ENCODE measurements at places on chromosomes 6 and 20.

- DNase-seq, result no peak
These were observed 33.9 kb upstream of the VGLL2 start for GRCh38 chr6:117231466-117231865.

DNA sequence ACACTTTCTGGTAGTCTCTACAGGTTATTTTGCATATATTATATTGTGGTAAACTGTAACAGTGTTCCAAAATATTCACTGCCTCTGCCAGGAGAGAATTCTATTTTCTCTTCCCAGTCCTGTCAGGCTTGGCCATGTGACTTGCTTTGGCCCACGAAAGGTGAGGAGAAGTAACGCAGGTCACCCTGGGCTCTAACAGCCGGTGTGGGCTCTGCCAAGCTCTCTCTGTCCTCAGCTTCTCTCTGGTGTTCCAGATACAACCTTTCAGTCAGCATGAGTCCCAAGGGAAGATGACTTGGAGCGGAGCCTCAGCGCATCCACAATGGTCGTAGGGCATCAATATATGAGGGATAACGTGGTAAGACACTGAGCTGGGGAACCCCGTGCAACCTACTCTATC is 113.0 kb upstream of the RREB1 start:
- DNase-seq, result no peak

GRCh38 chr20:31869942-31870725 is at the start of the genes DUSP15 and TTLL9:
Gene DUSP15 (minus strand): TSS chr20:31870527. CDS start chr20:31870337, 190 bp downstream.
Gene TTLL9 (plus strand): TSS chr20:31870634. CDS start chr20:31871127, 493 bp downstream.
- peak; percentile 39 for DNase-seq

DNA sequence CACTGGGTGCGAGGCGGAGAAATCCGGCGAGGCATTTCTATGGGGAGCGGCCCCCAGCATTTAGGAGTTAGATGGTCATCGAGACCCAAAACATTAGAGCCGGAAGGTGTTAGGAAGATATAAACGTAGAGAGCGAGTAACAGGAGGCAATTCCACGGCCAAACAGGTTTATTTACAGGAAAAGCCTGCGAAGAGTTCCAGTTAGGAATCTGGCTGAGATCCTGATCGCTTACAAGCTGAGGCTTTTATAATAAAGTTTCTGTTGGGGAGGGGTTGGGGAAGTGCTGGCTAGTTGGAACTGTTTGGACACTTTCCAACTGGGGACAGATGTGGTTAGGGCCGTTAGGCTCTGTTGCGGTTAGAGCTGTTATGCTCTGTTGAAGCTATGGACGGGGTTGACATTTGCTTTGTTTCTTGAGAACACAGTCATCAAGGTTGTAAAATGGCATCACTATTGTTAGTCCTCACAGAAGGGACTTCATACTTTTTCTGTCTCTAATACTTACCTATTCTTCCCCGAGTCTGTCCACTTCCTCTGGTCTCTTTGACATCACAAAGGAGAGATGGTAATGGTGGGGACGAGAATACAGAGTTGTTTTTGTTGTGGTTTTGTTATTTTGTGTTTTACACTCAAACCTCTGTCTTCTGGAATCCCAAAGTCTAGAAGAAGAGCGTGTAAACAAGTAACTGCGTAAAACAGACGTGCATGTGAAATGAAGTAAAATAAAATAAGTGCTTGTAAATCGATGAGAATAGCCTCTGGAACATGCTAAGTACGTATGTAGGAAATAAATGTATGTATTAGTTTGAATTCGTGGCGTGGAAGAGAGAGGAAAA is 554 bp upstream of the ZSCAN31 start:
- DNase-seq, result no peak

DNA sequence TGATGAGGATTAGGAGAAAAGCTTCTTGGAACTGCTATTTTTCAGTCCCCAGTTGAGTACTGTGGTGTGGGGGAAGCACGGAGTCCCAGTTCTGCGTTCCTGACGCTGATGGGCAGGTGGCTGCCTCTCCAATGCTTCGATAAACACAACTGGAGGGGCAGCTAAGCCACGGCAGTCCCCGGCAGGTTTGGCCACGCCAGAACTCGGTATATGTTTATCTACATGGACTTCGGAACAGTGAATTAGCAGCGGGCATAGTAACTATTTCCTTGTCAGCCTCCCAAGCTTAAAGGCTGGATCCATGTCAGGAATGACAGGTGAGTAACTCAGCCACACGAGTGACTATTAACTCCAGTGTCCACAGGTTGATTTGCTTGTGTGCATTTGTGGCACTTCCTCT is 354.4 kb downstream of the ZFAND3 start:
- no peak for DNase-seq

- DNase-seq, result no peak
These were observed at the start of gene SDC4 for GRCh38 chr20:45347936-45348778. Gene SDC4 (minus strand): TSS chr20:45348424. CDS start chr20:45348384, 40 bp downstream.

- DNase-seq, result no peak
These were observed 11.6 kb downstream of the TNFAIP3 start for GRCh38 chr6:137878486-137879285.

DNA sequence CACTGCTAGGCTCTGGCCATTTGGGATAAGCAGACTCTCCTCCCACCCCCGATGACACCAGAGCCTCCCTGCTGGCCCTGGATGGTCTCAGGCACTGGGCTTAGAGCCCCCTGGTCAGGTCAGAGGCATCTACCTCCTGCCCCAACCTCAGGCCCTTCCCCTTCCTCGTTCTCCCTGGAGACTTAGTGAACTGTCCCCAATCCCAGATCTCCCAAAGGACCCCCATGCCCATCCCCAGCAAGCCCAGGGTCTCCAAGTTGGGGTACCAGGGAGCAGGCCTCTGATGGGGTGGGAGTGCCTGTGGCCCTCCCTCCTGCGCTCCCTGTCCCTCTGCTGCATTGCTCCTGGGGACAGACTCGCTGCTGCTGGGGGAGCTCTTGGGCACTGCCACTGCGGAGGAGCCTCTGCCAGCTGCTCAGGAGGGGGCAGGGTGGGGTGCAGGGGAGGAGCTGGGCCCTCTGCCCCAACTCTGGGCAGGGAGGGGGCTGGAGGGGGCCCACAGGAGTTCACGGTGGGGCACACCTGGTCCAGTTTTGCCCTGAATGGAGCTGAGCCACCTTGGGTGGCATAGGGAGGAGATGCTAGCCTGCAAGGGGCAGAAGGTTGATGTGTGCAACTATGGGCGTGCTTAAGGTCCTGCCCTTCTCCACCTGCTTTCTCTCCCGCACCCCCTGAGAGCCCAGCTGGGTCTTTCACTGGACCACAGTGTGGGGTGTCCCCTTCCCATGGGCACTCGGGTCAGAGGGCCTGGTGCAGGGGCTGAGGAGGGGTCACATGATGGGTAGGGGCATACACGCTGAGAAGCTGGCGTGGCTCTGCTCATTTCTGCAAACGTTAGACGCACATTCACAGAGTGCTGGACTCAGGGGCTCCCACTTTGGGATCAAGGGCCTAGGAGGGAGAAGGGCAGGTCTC is 40.4 kb downstream of the SPDEF start:
- DNase-seq, result peak; percentile 40

GRCh38 chr6:17392978-17393891 is at the start of gene CAP2:
Gene CAP2 (plus strand): TSS chr6:17393595. CDS start chr6:17421556, 27,961 bp downstream.
- peak; percentile 84 for DNase-seq

DNA sequence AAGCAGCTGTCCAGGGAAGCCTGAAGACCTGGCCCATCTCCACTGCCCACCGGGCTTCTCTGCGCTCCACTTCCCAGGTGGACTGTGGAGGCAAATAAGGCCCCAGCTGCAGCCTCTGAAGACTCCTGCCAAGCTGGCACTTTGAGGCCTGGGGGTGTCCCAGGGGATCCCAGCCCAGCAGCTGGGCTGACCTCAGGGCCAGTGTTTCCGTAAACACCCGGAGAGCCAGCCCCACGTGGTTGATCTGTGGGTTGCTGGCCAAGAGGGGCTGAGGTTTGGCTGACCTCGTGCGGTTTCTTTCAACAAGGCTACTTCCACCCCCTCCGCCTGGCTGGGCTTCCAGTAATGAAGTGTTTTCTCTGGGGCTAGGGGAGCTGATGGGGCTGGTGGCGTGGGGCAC is 12.4 kb upstream of the CCN5 start:
- peak; percentile 50 for DNase-seq

- no peak for DNase-seq
These were observed 21.4 kb downstream of the JARID2 start for GRCh38 chr6:15267221-15267620.

Data from occipital lobe (tissue), 3 donors.